ENCODE measurements at places on chromosomes 3 and 15. TPM values are rescaled to one million over a fixed set of nuclear protein-coding genes. Genes with fewer than 3 reads are reported as not detected.

GRCh38 chr3:78974181-78974790, 793.5 kb downstream of the ROBO1 start:
- DNase-seq: no peak

- no peak for DNase-seq
Measured at GRCh38 chr3:190036631-190037030, 84.1 kb downstream of the P3H2 start.

- no peak for DNase-seq
Measured at GRCh38 chr3:108414007-108414406, 96.4 kb downstream of the MYH15 start.

DNA sequence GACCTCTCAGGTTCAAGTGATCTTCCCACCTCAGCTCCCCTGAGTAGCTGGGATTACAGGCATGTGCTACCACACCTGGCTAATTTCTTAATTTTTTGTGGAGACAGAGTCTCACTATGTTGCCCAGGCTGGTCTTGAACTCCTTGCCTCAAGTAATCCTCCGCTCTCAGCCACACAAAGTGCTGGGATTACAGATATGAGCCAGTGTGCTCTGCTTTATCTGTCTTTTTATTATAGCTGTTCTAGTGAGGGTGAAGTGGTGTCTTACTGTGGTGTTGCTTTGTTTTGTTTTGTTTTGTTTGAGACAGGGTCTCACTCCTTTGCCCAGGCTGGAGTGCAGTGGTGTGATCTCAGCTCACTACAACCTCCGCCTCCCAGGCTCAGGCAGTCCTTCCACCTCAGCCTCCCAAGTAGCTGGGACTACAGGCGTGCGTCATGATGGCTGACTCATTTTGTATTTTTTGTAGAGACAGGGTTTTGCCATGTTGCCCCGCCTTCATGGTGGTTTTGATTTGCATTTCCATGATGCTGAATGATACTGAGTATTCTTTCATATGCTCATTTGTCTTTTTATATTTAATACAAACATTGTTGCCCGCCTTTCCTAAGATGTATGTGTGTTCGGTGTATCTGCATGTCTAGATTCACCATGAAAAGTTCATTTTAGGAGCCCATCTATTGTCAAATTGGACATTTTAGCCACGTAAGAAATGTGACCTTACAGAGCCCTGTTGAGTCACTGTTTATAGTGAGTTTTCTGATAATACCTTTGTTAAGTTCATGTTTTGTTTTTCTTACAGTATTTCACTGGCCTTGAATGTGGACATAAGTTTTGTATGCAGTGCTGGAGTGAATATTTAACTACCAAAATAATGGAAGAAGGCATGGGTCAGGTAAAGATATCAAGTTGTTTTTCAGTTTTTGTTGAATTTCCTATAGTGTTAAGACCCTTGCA, 80.6 kb downstream of the ARIH1 start:
- no peak for DNase-seq

- no peak for DNase-seq
Measured at GRCh38 chr3:127012091-127012490, 29.2 kb downstream of the PLXNA1 start.

DNA sequence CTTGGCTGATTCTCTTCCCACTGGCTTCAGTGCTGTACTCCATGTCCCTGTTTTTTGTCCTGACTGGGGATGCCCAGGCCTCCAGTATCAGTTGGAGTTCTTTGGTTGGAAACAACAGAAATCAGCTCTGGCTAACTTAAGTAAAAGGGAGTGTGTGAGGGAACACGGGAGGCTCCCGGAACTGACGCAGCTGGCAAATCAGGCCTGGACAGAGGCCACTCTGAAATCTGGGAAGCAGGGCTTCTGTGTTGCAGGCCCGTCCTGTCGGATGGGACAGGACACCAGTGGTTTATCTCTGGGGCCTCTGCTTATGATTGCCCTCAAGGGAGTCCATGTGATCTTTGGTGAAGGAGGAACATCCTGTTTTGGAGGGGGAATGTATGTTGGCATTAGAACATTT, 124.3 kb downstream of the CHCHD6 start:
- DNase-seq: no peak

DNA sequence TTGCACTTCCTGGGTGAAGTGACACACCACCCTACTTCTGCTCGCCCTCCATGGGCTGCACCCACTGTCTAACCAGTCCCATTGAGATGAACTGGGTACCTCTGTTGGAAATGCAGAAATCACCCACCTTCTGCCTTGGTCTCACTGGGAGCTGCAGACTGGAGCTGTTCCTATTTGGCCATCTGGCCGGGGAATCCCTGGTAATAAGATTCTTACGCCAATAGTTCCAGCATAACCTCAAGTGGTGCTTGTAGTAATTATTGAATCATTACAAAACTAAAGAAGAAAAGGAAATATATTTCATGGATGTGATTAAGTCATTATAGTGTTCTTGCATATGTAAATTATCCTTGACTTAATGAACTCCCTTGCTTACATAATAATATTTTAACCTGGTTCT, 841.9 kb downstream of the CADM2 start:
- no peak for DNase-seq

DNA sequence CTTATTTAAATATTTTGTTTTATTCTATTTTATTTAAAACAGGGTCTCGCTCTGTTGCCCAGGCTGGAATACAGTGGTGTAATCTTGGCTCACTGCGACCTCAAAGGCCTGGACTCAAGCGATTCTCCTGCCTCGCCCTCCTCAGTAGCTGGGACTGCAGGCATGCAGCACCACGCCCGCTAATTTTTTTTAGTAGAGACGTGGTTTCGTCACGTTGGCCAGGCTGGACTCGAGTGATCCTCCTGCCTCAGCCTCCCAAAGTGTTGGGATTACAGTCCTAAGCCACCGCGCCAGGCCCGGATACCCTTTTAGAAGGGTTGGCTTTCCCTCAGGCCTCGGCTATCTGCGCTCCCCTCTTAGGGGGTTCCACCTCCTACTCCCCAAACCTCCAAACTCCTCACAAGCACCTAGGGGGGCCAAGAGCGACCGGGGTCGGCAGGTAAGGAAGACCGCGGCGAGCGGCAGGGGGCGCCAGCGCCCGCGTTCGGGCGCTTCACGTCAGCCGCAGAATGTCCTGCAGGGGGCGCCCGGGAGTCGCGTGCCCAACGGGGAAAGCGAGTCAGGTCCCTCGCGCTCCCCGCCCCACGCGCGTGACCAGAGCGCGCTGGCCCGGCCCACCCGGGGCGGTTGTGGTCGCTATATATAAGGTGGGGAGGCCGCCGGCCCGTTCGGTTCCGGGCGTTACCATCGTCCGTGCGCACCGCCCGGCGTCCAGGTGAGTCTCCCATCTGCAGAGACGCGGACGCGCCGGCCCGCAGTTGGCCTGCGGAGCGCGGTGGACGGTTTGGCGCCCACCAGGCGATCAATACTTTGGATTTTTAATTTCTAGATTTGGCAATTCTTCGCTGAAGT, 51.8 kb upstream of the GATM start:
- no peak for DNase-seq

DNA sequence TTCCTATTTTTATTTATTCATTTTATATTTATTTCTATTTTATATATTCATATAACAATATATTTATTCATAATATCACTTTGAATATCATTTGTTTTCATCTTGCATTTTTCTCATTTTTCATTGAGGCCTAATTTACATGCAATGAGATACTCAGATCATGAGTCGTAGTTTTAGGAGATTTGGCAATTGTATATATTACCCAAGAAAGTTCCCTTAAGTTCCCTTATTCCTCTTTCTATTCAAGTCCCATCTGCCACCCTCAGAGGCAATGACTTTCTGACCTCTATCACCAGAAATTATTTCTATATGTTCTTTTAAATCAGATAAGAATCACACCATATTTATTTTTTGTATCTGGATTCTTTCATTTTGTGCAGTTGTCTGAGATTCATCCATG, 329.1 kb upstream of the TPRG1 start:
- no peak for DNase-seq

DNA sequence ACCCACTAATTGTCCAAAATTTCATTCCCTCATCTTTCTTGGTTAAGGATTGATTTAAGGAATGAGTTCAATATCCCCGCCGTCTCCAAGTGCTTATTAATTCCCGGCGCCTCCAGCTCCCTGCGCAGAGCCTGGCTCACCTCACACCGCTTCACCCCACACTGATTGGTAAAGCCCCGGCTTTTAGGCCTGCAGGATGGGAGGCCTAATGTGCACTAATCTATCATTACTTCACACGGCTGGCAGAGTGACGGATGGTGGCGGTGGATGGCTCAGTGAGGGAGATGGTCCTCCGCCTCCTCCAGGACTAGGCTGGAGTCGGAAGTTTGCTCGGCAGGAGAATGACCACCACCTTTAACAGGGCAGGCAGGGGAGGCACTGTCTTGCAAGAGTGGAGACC, 81.7 kb downstream of the MEGF11 start:
- no peak for DNase-seq

DNA sequence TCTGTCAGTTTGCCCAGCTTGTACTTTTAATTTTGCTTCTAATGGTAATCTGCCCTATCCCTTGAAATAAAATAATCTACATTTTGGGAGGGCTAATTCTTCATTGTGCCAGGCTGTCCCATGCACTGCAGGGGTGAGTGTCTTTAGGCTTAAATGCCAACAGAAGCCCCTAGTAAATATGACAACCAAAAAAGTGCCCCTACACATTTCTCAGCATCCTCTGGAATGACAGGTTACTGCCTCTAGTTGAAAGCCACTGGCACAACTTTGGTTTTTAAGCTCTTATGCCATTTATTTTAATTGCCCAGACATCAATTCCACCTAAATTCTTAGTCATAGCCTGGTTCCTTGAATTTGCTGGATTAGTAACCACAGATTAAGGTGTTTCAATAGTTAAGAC, 3.4 kb downstream of the EPM2AIP1 start:
- DNase-seq: no peak

GRCh38 chr3:128266453-128266852, 113.2 kb downstream of the EEFSEC start:
- DNase-seq: no peak

DNA sequence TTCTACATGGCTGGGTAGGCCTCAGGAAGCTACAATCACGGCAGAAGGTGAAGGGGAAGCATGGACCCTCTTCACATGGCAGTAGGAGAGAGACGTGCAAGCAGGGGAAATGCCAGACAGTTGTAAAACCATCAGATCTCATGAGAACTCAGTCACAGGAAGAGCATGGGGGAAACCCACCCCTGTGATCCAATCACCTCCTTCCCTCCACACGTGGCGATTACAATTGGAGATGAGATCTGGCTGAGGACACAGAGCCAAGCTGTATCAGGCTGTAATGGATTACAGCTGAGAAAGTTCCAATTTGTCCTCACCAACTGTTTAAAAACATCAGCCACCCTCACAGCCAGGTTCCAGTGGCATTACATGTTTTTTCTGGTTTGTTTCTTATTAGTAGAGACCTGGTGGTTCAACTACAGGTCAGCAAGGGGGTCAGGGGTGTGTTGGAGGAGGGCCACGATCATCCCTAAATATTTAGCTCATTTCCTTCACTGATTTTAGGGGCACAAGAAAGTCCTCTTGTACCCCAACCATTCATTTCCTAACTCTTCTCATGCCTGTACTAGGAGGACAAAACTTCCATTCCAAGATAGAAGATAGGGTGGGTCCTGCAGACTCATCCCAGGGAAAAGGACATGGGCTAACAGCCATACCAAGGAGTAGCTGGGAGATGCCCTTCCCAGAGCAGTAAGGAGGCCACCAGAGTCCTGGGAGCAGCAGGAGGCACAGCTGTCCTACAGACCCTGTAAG, 54.4 kb downstream of the ANXA2 start:
- no peak for DNase-seq

DNA sequence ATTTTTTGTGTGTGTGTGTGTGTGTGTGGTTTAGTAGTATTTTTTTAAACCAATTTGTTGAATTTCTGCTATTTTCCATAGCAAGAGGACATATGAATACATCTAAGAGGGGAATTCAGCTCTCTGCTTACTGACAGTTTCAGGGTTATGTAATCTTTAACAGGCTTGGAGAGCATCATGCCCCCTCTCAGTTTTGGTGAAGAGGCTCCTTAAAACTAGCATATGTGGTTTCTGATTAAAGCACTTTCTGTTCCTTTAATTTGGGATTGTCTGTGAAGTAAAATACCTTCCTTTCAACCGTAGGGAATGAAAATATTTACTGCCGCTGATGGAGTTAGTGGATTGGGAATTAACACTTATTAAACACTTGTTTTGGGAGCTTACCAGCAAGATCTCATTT, 19.4 kb upstream of the NFKBIZ start:
- no peak for DNase-seq

- DNase-seq: no peak
Measured at GRCh38 chr3:64956711-64957325, 269.0 kb upstream of the ADAMTS9 start.

DNA sequence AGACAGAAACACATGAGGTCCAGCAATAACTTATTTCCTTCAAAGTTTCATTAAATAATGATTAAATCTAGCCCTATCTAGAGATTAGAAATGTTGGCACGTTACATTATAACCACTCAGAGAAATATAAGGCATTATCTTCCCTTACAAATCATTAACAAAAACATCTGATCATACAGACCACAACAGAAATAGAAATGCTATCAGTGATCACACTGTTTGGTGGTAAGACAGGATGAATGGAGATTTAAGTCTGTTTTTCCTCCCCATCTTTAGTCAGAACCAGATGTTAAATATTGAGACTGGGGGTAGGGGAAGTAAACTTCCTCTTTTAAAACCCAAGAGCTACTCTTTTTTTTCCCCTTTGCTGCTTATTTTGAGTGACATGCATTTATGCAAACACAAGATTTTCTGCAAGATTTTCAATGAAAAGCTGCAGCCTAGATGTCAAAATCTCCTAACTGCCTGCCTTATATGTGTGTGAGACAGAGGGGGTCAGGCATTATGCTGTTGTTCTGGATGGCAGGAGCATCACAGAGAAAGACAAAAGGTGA, 70.4 kb downstream of the CBLB start:
- no peak for DNase-seq

DNA sequence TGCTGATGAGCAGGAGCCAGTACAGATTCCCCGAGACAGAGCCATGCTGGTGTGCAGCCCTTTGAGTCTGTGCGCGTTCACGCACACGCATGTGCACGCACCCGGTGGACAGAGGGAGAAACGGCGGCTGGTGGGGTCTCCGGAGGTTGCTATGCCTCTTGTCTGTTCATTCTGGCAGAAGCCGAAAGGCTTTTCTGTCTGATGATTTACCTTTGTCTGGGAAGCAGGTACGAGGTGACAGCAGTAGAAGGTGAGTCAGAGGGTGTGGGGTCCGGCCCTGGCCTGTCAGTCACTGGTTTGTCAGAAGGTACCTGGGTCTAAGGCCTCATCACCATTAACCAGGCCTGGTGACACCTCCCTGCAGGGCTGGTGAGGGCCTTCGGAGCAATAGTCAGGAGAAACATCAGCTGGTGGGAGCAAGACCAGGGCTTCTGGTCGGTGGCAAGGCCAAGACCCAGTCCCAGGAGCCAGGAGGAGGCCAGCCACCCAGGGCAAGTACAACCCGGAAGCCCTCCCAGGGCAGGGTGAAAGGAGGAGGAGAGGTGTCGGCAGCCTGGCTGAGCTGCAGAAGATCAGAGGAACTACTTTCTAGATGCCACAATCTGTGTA, 7.5 kb downstream of the PCSK6 start:
- no peak for DNase-seq

SPINT1 gene
- total RNA-seq: 31.4 TPM

EPHA3 gene
- 158 TPM for total RNA-seq

LRRIQ4 gene
- not detected for total RNA-seq

PDZRN3 gene
- 61.6 TPM for total RNA-seq

FAM81A gene
- 2.0 TPM for total RNA-seq

GPR171 gene
- 0.63 TPM for total RNA-seq

NMD3 gene
- total RNA-seq: 106 TPM

THBS1 gene
- total RNA-seq: 462 TPM

TGM4 gene
- not detected for total RNA-seq

Measured in urinary bladder (tissue), 4 donors.